ENCODE measurements at places on chromosomes 12 and 14. TPM values are rescaled to one million over a fixed set of nuclear protein-coding genes. Genes with fewer than 3 reads are reported as not detected.

Gene HHIPL1
- total RNA-seq: not detected

Gene CISTR
- total RNA-seq: not detected

Gene SIRT4
- 2.8 TPM for total RNA-seq

Gene CCDC184
- 0.34 TPM for total RNA-seq

Gene PPM1H
- total RNA-seq: 8.0 TPM

Gene NXPH4
- total RNA-seq: 20.0 TPM

Gene TSPAN19
- total RNA-seq: 0.32 TPM

Gene CLEC4E
- total RNA-seq: not detected

Gene RTL1
- total RNA-seq: not detected

Gene ERP27
- total RNA-seq: 0.39 TPM

Gene HIP1R
- total RNA-seq: 57.8 TPM

Gene CCND2
- 1.1 TPM for total RNA-seq

Gene SOAT2
- 0.17 TPM for total RNA-seq

Gene TMEM30B
- total RNA-seq: 0.12 TPM

Gene CBX5
- 72.3 TPM for total RNA-seq

Gene SCNN1A
- 118 TPM for total RNA-seq

Gene KLHL33
- total RNA-seq: 0.05 TPM

Gene PROX2
- total RNA-seq: not detected

Gene PTPRO
- total RNA-seq: not detected

Gene SELPLG
- 1.2 TPM for total RNA-seq

Gene RIN3
- total RNA-seq: 22.2 TPM

Gene OR6C2
- total RNA-seq: not detected

Gene GLIPR1L1
- total RNA-seq: not detected

Gene ST8SIA1
- not detected for total RNA-seq

Gene CNTN1
- 3.0 TPM for total RNA-seq

Gene CLEC7A
- not detected for total RNA-seq

Gene ART4
- not detected for total RNA-seq

Gene ASCL1
- not detected for total RNA-seq

Gene CLEC4A
- 0.69 TPM for total RNA-seq

Gene GPR137C
- 0.89 TPM for total RNA-seq

Gene C1QL4
- 8.1 TPM for total RNA-seq

Gene STRN3
- 43.4 TPM for total RNA-seq

Gene PLEKHD1
- 1.2 TPM for total RNA-seq

Gene SMOC1
- total RNA-seq: not detected

Gene USP30
- 9.2 TPM for total RNA-seq

Gene RDH16
- 0.59 TPM for total RNA-seq

Gene KRT72
- 0.17 TPM for total RNA-seq

Gene BICD1
- total RNA-seq: 32.5 TPM

Gene PRH2
- total RNA-seq: not detected

Gene GPD1
- total RNA-seq: 1.6 TPM

Gene NGB
- not detected for total RNA-seq

Gene SOX5
- total RNA-seq: 0.52 TPM

Gene RASAL1
- total RNA-seq: 16.0 TPM

Gene C12orf50
- not detected for total RNA-seq

Gene KLRG1
- 1.5 TPM for total RNA-seq

Gene PMCH
- total RNA-seq: not detected

Gene KRT86
- total RNA-seq: 1.5 TPM

Gene CELA1
- total RNA-seq: not detected

Gene PLBD1
- total RNA-seq: 0.30 TPM

Gene LRFN5
- not detected for total RNA-seq

Gene DPPA3
- not detected for total RNA-seq

Gene TMEM63C
- 5.7 TPM for total RNA-seq
